Activated CD4-positive, alpha-beta T cell treated with anti-CD3 and anti-CD28 coated beads, Interleukin-2, amount 50 U/mL, for 4 hours (primary cell): ENCODE measurements at places on chromosomes 2 and 18.

GRCh38 chr2:85772019-85772745, 18.4 kb downstream of the ATOH8 start:
- DNase-seq, result no peak

- DNase-seq, result no peak
Observed at GRCh38 chr2:12006850-12007249, 260.4 kb downstream of the LPIN1 start.

DNA sequence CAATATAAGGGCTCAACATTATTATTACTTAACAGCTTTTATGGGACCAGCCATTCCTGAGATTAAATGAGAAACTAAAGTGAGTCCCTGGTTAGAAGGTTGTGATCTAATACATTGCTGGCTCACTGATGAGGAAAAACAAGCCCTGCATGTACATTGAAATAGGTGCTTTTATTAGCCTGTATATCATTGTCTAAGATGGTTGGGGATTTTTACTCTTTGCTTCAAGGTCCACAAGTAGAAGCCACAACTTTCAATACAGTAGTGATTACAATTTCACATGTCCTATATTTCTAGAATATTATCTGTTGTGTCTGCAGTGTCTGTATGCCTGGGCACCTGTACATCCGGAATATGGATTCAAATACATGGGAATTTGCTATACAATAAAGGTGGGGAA, 104.1 kb upstream of the FZD5 start:
- no peak for DNase-seq

DNA sequence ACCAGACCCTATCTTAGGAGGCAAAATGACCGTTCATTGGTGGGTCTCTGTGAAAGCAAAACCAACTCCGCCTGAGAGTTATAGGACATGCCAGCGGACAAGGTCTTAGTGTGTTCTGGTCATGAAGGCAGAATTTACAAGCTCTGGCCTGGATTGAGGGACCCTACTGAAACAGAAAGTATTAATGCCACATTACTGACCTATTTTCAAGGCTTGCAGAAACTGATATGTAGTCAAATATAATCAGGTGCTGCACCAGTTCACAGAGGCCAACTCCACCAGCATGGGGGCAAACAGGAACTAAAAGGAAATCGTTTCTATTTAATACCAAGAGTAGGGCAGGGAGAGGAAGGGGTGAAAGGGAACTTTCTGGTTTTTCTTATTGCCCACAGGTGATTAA, 19.7 kb downstream of the TYMS start:
- no peak for DNase-seq

GRCh38 chr2:69297216-69297615, 89.8 kb downstream of the GFPT1 start:
- no peak for DNase-seq

DNA sequence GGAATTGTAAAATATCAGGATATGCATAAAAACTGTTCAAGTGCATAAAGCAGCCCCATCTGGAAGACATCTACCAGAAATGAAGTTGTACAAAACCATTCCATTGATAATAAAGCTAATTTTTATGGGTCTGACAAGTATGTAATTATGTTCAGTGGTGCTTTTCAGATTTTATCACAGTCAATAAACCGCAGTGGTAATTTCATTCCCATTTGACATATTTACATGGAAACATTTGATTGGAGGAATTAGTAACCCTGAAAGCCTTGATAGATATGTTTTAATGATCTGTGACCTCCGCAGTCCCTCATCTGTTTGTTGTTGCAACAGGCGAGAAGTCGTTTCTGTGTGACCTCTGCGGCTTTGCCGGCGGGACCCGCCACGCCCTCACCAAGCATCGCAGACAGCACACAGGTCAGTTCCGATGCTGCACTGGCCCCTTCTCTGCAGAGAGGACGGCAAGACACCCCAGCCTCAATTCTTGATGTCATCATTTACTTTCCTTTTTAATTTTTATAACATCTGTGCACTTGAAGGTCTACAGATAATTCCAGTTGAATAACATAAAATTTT, 283.1 kb downstream of the ZNF407 start:
- DNase-seq, result no peak

GRCh38 chr2:240624950-240625621, at the start of gene GPR35:
GPR35 (plus strand) TSS chr2:240625480; CDS start chr2:240629953, 4,473 bp downstream.
- peak; percentile 72 for DNase-seq

DNA sequence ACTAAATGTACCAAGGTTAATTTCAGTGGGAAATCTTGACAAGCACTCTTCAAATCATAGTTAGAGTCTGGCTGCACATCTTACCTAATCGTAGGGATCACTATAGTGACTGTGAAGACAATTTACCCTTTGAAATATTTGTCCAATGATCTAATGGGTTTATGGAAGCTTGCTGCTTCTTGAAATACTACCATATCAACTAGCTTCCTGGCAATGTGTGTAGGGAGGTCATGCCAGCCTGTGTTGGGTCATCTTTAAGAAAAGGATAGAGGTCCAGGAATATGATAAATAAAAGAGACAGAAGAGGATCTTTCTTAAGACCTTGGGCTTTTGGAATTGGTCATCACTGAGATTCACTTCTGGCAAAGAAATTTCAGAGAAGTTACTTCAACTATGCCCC, 84.4 kb downstream of the POLE4 start:
- no peak for DNase-seq

GRCh38 chr2:74908748-74909444, 49.5 kb upstream of the POLE4 start:
- DNase-seq, result no peak

GRCh38 chr2:18829251-18829902, 240.0 kb upstream of the NT5C1B start:
- DNase-seq, result no peak

DNA sequence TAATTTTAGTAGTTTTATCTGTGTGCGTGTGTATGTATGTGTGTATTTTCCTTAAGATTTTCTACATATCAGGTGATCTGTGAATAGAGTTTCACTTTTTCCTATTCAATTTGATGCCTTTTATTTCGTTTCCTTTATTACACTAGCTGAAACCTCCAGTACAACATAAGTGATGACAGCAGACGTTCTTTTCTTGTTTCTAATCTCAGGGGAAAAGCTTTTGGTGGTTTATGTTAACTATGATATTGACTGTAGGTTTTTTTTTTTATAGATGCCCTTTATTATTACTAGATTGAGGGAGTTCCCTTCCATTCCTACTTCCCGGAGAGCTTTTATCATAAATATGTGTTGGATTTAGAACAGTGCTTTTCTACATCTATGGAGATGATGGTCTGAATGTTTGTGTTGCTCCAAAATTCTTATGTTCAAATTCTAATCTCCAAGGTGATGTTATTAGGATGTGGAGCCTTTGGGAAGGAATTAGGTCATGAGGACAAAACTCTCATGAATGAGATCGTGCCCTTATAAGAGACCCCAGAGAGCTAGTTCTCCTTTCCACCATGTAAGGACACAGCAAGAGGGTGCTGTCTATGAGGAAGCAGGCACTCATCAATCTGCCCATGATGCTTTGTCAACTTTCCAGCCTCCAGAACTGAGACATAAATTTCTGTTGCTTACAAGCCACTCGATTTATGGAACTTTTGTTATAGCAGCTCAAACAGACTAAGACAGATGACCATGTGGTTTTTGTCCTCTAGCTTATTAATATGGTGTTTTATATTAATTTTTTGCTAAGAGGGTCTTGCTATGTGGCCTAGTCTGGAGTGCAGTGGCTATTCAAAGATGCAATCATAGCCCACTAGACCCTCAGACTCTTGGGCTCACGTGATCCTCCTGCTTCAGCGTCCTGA, 5.9 kb upstream of the RHBDD1 start:
- no peak for DNase-seq

DNA sequence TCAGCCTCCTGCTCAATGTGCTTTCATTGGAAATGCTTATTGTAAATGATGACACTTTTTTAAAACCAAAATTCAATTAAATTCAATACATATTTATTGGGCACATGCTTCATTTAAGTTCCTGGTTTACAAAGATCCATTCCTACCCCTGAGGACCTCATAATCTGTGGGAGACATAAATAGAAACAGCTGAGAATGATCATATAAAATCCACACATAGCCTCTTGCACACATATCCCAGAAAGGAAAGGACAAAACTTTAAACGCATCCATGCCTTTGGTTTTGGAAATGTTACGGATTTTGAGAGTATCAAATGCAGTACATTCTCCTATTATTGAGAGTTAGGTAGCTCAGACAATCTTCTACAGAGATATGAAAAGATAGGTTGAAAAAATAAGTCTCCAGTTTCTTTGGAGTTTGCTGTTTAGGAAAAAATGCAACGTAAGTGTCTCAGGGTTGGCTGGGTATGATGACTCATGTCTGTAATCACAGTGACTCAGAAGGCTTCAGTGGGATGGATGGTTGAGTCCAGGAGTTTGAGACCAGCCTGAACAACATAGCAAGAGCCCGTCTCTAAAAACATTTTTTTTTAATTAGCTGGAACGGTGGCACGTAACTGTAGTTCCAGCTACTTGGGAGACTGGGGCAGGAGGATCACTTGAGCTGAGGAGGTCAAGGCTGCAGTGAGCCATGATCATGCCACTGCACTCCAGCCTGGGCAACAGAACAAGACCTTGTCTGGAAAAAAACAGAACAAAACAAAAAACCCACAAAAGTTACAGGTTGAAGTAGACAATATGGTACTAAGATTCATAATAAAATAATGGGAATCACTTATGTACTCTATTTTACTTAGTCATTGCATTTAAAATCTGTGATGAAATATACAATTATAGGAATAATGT, 3.9 kb upstream of the PRELID3A start:
- DNase-seq, result no peak

DNA sequence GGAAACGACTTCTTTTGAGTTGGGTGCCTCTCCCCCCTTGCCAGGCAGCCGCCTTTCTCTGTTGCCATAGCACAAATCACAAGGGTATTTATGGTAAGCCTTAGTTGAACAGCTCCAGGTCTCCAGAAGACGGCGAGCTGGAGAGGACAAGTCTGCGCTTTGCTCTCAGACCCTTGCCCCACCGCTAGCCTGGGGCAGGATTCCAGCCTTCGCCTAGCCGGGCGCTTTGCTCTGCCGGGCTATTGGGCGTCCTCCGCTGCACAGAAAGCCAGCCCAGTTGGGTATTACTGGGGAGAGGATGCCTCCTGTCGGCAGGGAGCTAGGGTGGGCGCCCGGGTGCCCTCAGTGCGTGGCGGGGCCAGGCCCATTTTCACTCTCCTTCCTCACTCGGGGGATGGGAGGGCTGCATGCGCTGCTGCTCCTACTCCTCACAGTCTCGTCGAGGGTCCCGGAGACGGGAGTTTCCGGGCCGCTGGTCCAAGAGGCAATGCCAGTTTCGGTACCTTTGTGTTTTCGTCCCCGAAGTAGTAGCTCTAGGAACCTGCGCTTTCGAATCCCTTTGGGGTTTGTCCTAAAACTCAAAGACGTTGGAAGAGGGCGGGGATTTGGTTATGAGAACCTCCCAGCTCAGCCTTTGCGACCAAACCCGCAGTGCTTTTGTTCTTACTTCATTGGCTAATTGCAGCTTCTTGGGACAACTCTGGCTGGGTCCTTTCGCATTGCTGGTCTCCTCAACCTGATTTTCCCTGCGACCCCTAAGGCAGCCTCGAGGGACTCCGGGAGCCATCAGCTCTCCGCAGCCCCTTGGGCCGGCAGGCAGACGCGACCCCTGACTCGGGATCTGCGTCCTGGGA, 3.6 kb upstream of the DLX2 start:
- peak; percentile 33 for DNase-seq

DNA sequence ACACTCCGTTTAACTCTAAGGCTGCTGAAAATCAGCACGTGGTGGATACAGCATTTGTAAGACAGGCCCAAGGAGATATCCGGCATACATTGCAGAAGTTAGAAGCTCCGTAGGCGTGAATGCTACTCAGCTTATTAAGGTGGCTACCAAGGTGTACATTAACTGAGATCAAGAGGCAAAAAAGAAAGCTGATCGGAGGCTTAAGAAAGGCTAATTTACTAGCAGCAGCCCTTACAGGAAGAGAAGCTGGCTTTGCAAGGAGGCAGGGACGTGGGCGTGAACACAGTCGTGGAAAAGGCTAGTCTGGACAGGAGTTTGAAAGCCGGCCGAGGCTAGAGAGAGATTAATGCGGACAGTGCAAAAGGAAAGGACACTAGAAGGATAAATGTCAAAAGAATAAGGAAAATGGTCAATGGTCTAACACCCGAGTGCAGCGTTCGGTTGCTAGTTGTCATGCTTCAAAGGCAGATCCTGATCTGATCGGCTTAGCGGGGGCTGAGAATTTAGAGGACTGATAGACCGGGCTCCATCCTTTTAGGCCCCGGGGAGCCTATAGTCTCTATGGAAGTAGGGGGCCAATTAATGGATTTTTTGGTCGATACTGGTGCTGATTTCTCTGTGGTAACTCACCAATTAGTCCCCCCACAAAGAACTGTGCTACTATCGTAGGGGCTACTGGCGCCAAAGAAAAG, 45.6 kb upstream of the SELENOI start:
- DNase-seq, result no peak

DNA sequence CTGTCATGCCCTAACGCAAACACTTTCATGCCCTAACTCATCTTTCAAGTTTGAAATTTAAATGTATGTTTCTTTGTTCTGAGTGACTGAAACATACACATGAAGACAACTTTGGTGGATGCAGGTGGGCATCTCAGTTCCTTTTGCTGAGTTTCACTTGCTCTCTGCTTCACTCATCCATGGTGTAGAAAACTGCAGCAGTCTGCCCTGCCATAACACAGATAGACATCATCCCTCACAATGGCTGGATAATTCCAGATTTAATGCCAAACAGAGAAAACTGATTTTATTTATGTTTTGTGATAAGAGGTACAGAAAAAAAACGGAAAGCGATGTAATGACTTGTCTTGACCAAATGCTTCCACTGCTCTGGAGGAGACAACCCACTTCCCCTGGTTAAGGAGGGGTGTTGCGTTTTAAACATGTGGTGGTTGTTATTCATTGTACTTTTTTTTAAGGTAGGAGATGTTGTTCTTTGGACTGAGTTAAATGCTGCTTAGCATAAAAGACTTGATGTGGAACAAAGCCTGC, 70.4 kb downstream of the RHBDD1 start:
- no peak for DNase-seq

DNA sequence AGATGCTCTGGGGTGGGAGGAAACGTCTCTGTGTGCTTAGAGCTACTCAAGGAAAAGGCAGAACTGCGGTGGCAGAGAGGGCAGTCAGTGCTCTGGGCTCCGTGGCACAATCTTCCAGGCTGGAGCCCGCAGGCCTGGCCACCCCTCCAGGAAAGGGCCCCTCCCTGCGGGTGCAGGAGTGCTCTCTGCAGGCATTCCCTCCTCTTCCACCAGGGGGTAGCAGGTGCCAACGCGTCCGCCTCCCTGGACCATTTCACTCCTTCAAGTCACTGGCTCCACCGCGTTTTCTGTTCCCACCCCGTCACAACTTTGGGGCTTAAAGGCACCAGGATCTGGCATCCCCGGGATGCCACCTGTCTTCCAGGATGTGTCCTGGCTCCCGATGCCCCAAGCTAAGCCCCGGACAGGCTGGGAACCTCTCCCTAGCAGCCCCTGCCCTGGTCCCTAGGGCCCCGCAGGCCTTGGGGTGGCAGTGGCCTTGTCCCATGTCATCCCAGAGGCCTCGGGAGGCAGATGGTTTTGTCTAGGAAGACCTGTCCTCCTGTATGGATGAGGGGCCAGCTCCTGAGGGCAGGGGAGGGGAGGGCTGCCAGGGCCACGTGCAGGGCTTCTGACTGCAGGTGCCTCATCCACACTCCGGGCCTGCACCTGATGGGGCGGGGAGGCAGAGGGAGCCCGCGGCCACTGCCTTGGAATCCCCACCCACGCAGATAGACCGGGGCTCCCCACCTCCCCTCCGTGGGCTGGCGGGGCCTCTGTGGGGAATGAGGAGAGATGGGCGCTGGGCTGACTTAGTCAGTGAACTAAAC, 26.4 kb downstream of the KCNIP3 start:
- DNase-seq, result no peak

- no peak for DNase-seq
Observed at GRCh38 chr2:174551697-174552096, 45.9 kb downstream of the WIPF1 start.
